H4 (cell line): ENCODE measurements at places on chromosomes 3 and 15. TPM values are rescaled to one million over a fixed set of nuclear protein-coding genes. Genes with fewer than 3 reads are reported as not detected.

DNA sequence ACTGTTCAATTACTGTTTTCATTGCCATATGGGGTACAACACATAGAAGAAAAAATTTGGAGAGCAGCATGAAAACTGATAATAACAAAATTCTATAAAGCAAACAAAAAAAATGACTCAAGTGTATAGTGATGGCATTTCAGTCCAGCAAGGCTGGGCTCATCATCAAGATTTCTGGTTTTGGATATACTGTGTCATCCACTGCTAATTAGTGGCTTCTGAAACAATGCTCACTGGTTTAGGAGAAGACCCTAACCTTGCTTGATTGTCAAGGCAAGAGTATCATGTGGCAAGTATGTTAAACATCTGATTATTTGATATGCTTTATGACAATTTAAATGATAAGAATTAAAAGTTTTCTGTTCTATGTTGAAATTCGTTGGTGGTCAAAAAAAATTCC lies 96.9 kb downstream of the RFX7 start:
- no peak for DNase-seq

The COL6A5 gene
- total RNA-seq = not detected in 2 replicates

DNA sequence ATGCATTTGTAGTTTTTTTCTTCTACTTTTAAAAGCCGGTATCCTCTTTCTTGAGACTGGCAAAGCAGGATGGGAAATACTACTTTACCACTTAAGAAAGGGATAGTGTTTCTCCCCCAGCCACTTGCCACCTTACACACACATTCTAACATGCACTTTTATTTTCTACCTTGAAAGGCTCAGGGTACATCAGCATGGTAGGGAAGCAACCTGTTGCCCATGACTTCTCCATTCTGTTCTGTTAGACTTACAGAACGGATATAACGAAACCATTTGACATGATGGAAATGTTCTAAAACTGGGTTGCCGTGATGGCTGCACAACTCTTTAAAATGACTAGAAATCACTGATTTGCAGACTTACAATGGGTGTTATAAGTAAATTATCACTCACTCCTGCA lies 405.5 kb downstream of the SHQ1 start:
- DNase-seq = no peak

The ALG1L2 gene
- total RNA-seq = not detected in 2 replicates

The GOLGB1 gene
- 15.0 and 20.0 TPM in 2 replicates for total RNA-seq

The CYP11A1 gene
- total RNA-seq = not detected in 2 replicates

- no peak for DNase-seq
These were observed 55.8 kb downstream of the TRPC1 start for GRCh38 chr3:142779591-142779990.

- peak; percentile 78 for DNase-seq
These were observed 5.8 kb downstream of the SQOR start for GRCh38 chr15:45640616-45641015.

GRCh38 chr3:156253150-156253549 lies 132.8 kb downstream of the KCNAB1 start:
- DNase-seq = no peak

GRCh38 chr15:45234562-45235235 lies 17.3 kb upstream of the SLC28A2 start:
- DNase-seq = no peak

DNA sequence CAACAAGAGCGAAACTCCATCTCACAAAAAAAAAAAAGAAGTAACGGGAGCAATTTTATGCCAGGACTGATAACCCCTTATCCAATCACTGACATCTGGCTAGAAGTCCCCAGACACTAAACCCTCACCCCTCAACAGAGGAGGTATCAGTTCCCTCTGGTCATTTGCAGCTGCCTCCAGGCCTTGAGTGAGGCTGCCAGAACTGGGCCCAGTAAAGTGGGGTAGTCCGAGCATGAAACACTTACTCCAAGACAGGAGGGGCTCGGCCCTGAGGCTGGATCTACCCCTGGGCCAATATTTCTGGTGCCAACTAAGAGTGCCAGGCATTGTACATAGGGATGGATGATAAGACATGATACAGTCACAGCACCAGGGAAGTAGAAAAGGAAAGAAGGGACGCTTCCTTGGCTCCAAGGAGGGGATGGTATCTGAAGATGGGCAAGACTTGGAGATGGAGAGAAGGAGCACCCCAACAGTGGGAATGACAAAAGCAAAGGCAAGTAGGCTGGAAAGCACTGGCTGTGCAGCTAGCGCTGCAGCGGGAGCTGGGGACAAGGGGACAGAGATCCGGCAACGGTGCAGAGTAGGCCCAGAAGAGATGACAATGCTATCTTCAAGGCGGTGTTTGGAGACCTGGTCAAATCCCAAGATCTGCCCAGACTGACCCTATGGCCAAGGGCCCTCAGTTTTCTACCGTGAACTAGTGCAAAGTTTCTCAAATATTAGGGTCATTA lies 2.2 kb downstream of the XXYLT1 start:
- DNase-seq = no peak

DNA sequence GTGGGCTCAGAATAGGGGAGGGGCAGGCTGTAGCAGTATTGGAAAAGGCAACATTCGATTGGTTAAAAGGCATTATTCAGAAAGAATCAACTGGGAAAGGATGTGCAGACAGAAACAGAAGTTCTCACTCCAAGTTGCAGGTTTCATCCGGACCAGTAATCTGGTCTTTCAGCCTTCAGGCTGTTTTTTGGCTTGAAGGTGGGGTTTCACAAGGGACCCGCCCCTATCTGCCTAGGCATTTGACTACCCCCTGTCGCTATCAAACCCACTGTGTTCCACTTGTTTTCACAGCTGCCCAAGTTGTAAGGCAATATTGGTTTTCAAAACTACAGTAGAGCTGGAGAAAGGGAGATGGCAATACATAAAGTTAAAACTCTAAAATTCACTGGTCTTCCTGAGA lies 96.9 kb downstream of the VPS8 start:
- no peak for DNase-seq

The DPPA4 gene
- 0.04 TPM in 1 of 2 replicates, not detected in the other for total RNA-seq

GRCh38 chr3:180678231-180678630 lies 1.1 kb downstream of the CCDC39 start:
- DNase-seq = no peak

- no peak for DNase-seq
These were observed 75.8 kb downstream of the STXBP5L start for GRCh38 chr3:120983841-120984240.

- no peak for DNase-seq
These were observed 39.9 kb downstream of the SCN5A start for GRCh38 chr3:38609386-38610111.

GRCh38 chr3:178833695-178834094 lies 237.9 kb downstream of the ZMAT3 start:
- DNase-seq = no peak

DNA sequence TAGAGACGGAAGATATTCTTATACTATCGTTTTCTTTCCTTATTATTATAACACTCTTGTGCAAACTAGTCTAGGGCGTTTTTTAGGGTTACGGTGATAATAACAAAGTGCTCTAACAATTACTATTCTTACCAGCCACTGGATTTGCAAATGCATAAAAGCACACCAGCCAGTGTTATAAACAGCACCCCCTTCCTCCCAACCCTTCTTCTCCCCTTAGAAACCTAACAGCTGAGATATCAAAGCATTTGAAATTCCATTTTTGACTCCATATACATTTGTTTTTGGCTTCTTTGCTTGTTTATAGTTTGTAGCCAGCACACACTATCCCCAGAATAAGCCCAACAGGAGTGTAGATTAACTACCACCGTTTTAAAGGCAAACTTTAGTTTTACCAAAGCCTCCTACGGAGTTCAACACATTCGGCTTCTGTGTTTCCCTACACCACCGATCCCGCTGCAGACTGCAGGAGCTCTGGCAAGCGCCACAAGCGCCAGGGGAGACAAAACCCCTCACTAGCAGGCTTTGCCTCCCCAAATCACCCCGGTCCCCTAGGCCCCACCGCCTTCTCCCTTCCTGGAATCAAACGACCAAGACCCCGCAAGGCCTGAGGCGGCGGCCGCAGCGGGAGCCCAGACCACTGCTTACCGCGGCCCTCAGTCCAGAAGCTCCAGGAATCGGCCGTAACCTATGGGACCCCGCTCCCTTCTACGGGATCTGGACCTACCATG lies 461 bp downstream of the COPB2 start:
- DNase-seq = no peak

The MYL3 gene
- not detected in 2 replicates for total RNA-seq

The MYH15 gene
- 0.08 and 0.10 TPM in 2 replicates for total RNA-seq

DNA sequence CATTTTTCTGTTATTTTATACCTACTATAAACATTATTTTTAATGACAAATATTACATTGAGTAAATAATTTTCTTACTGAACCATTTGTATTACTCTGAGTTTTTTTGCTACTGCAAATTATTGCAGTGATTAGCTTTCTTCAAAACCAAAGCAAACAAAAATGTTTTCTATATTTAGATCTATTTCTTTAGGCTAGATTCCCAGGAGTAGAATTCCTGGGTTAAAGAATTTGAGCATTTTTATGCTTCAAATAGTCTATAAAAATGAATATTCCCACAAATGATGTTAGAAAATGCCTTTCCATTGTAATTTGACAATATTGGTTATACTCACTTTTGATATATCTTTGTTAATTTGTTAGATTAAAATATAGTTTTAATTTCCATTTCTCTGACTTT lies 76.8 kb downstream of the LEKR1 start:
- DNase-seq = no peak

The TUSC7 gene
- not detected in 2 replicates for total RNA-seq

- DNase-seq = no peak
These were observed 78.2 kb downstream of the CYP19A1 start for GRCh38 chr15:51260202-51260601.

DNA sequence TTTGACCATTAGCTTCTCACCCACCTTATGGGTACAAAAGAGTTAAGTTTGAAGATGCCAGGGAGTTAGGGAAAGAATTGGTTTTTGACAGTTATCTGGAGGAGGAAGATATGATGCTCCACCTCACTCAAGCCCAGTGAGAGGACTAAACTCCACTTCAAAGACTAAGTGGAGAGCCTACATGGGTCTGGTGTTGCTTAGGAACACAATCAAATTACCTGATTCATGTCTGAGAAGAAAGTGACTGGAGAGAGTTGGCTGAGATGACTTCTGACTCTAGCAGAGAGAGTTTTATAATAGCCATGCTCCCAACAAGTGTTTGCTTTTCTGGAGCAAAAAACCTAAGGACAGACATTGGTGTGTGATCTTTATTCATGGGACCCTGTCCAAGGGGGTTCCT lies 43.3 kb downstream of the SUCNR1 start:
- no peak for DNase-seq

DNA sequence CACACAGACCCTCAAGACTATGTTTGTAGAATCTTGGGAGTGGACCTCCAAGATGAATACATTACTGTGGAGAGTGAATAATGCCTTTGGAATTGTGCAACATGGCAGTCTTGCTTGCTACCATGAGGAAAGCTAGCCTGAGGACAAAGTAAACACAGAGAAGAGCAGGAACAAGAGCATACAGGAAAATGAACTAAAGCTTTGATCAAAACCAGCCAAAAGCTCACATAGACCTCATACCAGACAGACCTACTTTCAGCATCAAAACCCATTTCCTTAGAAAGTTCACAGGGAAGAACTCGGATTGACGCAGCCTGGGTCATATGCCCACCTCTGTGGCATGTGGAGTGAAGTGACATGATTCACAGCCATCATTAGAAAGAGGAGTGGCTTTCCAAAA lies 3.3 kb upstream of the RAB8B start:
- peak; percentile 61 for DNase-seq

GRCh38 chr3:51510996-51511395 lies 11.2 kb upstream of the DCAF1 start:
- DNase-seq = no peak

DNA sequence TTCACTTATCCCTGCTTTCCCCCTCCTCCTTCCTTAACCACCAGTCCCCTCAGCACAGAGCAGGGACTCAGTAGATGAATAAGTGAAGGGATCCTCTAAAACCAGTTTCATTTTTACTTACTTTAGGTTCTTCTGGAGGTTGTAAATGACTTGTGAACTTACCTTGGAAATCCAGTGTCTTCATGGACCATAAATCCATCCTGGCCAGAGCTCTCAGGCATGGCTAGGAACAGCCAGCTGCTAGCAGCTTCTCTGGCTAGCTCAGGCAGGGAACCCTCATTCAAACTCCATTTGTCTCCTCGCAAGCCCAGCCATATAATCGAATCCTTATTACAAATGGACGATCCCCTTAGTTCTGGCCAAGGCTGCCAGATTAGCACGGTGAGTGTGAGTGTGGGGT lies 78.5 kb downstream of the LRTM1 start:
- no peak for DNase-seq

- peak; percentile 46 for DNase-seq
These were observed 49.0 kb downstream of the KY start for GRCh38 chr3:134601539-134602439.

DNA sequence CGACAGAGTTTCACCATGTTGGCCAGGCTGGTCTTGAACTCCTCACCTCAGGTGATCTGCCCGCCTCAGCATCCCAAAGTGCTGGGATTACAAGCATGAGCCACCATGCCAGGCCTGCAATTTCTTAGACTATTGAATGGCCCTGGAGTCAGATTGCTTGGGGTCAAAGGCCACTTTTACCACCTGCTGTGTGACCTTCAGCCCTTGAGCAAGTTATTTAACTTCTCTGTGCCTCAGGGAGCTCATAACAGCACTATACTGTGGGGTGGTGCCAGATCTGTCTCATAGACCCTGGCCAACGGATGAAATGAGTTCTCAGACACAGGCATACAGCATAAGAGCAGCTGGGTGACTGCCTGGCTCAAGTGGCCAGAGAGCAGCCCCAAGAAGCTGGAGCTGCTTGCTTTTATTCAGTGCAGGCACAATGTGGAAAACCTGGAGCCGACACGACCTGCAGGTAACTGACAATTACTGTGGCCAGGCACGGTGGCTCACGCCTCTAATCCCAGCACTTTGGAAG lies 44.9 kb upstream of the FURIN start:
- DNase-seq = no peak

The SYNM gene
- 6.6 and 8.0 TPM in 2 replicates for total RNA-seq

The GOLGA6L7 gene
- total RNA-seq = not detected in 2 replicates

DNA sequence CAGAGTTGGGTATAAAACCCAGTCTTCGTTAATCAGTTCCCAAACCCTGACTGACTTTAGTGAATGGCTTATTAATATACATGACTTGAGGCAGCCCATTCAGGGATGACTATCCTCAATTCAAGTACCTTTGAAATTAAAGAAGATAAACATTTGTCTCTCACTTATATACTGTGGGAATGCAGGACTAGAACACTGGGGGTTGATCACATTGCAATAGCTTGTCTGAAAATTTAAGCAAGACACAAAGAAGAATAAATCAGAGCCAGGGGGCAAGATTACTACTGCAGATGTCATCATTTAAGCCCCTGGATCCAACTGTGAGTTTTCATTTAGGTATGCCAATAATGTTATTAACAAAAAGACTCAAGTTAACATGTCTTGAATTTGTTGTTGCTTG lies 647.7 kb downstream of the ZPLD1 start:
- DNase-seq = no peak

DNA sequence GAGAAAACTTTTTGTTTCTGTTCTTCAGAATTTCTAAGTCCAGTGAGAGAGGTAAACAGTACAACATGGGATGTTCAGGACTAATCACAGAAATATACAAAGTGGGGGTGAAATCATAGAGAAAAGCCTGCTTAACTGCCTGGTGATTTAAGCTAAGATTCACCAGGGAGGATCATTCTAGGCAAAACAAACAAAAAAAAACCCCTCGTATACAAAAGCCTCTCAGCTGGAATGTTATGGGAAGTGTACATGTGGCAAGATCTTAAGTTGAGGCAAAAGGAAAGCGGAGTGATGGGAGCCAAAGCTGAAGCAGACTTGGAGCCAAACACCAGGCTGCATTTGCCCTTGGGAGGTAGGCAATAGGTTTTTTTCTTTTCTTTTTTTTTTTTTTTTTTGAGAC lies 40.0 kb upstream of the TJP1 start:
- DNase-seq = no peak

- no peak for DNase-seq
These were observed 93.4 kb downstream of the KCNMB2 start for GRCh38 chr3:178629430-178630178.

The MIX23 gene
- total RNA-seq = 52.8 and 67.7 TPM in 2 replicates

The OR5AC2 gene
- total RNA-seq = not detected in 2 replicates

The ZNF620 gene
- total RNA-seq = 0.66 TPM in 1 of 2 replicates, not detected in the other
